ENCODE measurements at places on chromosomes 4 and X.

DNA sequence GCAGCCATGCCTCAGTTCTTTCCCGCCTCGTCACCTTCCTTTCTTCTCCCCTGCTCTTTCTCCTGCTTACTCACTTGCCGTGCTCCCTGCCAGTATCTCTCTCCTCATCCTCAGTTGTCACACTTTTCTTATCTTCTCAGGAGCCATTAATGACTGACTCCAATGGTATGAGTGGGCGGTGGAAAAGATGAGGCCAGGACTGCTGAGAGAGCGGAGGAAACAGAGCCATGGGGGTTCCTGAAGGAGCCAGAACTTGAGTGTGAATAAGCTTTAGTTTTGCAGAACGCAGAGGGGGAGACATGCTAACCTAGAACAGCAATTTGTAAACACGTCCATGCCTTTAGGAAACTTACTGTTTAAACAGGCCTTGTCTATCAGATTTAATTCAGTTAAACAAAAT is 126.5 kb downstream of the CHIC2 start:
- DNase-seq = no peak

DNA sequence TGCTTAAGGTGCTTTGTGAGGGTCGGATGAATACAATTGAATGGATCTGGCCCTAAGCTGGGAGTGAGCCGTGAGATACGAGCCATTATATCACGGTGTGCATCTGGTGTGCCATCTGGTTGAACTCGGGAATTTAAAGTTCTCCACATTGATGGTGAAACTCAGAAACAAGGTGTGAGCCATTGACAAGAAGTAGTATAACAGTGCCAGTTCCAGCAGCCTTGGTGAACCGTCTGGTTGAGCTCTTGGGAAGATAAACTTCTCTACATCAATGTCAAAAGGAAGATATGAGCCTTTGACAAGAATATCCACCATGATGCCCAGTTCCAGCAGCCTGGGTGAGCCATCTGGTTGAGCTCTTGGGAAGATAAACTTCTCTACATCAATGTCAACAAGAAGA is 5.0 kb upstream of the CSF2RA start:
- DNase-seq = no peak

DNA sequence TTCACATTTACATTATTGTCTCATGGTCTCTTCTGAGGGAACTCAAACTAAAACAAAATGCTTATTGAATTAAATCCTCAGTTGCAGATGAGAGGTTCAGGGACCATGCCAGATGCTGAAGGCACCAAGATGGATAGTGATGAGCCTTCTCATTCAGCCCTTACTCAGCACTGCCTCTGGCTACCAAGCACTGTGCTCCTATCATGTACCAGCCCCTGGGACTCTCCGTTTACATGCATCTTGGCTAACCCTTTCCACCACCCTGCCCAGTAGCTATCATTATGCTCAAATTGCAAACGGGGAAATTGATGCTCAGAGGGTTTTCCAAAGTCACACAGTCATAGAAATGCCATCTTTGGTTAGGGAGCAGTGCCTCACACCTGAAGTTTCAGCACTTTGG is 22.6 kb upstream of the TMEM184C start:
- no peak for DNase-seq

- DNase-seq = peak; percentile 24
These were observed 31.6 kb upstream of the IRAK1 start for GRCh38 chrX:154051201-154051810.

DNA sequence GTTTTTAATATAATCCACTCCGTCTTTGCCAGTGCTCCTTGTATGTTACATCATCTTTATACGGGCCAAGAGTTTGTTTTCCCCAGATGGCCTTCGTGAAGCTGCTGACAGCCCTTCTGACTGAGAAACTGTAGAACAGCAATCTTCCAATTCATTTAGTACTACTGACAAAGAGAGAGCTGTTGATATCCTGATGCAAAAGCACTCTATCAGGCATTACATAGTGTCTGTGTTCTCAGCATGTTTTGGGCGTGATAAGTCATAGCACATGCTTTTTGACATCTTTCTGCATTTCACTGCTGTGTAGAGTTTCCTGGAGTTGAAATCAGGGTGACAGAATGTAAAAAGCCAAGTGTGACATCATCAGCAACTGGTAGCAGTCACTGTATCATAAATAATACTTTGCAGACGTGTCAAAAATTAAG is 746.3 kb upstream of the FAM241A start:
- DNase-seq = no peak

GRCh38 chr4:154433543-154433942 is 58.1 kb downstream of the DCHS2 start:
- no peak for DNase-seq

GRCh38 chr4:118557298-118557851 is 127.8 kb upstream of the METTL14 start:
- DNase-seq = no peak

- DNase-seq = no peak
These were observed 157.5 kb downstream of the TECRL start for GRCh38 chr4:64251781-64252180.

DNA sequence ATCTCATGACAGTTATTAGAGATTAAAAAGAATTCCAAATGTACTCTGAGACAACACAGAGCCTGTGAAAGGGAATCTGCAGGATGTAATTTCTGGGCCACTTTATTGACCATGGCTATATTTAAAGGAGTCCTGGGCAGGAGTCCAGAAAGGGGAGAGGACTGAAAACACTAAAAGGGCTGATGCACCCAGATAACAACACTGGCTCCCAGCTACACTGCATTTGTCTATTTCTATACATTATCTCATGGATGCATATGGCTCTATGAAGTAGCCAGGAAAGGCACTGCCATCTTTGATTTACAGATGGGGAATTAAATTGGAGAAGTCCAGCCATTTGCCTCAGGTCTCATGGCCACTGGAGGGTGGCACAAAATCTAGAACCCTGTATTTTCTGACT is 56.0 kb downstream of the MED28 start:
- no peak for DNase-seq

GRCh38 chr4:2276581-2277325 is 14.8 kb upstream of the MXD4 start:
- DNase-seq = no peak

GRCh38 chrX:69379412-69379811 is 124.7 kb upstream of the NALF2 start:
- DNase-seq = no peak

DNA sequence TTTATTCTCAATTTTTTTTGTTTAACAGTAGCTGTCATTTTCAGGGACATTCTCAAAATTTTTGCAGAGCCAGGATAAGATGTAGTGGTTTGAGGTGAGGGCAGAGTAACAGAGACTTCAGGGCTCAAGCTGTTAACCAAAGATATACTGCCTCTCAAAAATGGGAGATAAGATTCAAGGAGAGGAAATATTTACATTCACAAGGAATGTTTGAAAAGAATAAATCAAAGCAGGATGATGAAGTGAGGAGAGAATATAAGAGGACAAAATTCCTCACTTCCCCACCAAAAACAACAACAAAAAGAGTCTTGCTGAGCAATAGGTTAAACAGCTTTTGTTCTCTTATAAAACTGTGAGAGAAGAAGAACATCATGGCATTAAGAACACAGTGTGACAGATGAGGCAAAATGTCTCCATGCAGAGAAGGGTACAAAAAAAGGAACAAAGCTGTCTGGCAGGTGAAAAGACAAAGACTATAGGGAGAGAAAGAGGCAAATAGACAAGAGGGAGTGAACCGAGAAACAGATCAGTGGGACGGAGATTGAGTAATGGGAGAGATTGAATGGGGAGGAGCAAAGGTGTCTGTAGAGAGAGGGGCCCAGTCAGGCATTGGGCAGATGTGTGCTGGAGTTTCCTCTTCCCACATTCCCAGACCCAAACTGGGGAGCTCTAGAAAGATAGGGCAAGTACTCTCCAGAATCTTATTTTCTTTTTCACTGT is 106.1 kb upstream of the TMEM150C start:
- DNase-seq = no peak

GRCh38 chr4:39877971-39878370 is 99.7 kb downstream of the PDS5A start:
- no peak for DNase-seq

GRCh38 chr4:13940921-13941320 is 313.4 kb upstream of the BOD1L1 start:
- DNase-seq = no peak

- DNase-seq = peak; percentile 62
These were observed 708 bp downstream of the ARAP2 start for GRCh38 chr4:36243355-36244256.

- DNase-seq = no peak
These were observed 272.6 kb downstream of the TRIML1 start for GRCh38 chr4:188411805-188412204.

GRCh38 chr4:140186651-140187315 is 32.8 kb upstream of the MAML3 start:
- DNase-seq = no peak

- DNase-seq = no peak
These were observed 126.9 kb downstream of the ELOVL6 start for GRCh38 chr4:110071466-110071865.

- DNase-seq = no peak
These were observed 7.6 kb upstream of the XPNPEP2 start for GRCh38 chrX:129731228-129731627.

GRCh38 chr4:89023140-89023539 is 33.8 kb downstream of the FAM13A start:
- no peak for DNase-seq

- DNase-seq = no peak
These were observed 16.7 kb upstream of the WDR44 start for GRCh38 chrX:118329175-118329574.

- DNase-seq = peak; percentile 53
These were observed 30.8 kb downstream of the DAPP1 start for GRCh38 chr4:99847362-99847976.

GRCh38 chr4:82747686-82748575 is 50.7 kb downstream of the SCD5 start:
- DNase-seq = no peak

DNA sequence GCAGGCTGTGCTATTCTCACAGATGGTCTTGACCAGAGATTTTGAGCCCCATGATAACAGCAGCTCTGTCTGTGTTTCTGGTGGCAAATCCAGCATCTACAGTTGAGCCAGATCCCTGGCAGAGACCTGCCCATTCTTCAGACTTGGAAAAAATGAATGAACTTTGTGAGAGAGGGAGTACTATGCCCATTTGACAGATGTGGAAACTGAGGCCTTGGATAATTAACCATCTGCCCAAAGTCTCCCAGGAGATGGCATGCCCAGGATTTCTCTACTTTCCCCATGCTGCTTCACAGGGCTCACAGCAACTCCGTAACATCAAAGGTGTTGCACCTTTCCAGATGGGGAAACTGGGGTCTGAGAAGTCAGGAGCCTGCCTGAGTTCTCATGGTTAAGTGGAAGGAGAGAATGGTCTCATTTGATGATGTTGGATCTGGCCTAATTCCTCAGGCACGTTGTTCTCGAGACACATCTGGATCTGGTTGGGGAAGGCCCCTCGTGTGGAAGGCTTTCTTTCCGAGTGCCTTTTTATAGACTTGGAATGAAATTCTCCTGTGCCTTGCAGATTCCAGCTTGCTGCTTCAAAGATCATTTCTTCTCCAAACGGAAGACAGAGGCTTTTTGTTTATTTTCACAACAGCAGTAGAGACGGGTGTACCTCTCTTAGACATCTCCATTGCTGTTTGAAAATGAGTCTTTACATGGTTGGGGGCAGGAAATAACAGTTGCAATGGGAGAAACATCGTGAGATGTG is 73.3 kb upstream of the STX18 start:
- DNase-seq = no peak

DNA sequence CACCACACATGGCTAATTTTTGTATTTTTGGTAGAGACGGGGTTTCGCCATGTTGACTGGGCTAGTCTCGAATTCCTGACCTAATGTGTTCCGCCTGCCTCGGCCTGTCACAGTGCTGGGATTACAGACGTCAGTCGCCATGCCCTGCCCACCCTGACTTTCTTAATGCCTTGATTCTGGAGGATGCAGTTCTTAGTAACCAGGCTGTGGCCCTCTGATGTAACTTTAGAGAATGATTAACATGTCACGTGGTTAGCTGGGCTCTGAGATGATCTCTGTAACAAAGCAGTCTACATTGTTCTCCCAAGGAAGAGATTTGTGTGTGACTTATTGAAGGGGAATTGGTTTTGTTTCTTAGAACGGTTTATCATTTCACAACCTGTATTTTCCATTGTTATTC is 30.6 kb downstream of the ANK2 start:
- DNase-seq = no peak

DNA sequence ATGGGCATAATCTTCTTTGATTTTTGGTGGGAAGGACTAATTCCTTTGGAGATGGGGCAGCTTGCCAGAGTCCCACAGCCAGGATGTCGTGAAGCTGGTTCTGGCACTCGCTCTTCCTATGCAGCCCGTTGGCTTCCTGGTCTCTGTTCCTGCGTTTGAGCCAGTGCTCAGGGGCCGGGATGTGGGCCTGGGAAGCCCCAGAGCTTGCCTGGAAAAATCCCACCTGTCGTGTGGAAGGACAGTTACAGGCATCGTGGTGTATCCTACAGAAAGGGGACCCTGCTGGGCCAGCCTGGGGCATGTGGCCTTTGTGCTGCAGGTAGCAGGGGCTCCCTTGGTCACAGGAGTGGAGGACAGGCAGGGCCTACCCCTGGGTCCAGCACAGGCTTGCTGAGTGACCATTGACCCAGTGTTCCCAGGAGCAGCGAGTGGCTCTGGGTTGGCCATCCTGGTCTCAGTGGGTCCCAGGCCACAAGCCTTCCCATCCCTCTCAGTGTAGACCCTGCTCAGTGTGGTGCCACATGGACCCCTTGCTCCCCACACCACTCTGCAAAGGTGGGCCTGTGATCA is 50.2 kb downstream of the ADRA2C start:
- DNase-seq = no peak

GRCh38 chr4:17447675-17448298 is 64.1 kb downstream of the QDPR start:
- DNase-seq = peak; percentile 24
